ENCODE measurements at places on chromosomes 6 and 20.

GRCh38 chr6:75044846-75045245 lies 161.0 kb downstream of the COL12A1 start:
- DNase-seq, result no peak

- DNase-seq, result peak; percentile 49
These were observed 968 bp downstream of the PHF3 start for GRCh38 chr6:63636518-63637021.

- DNase-seq, result no peak
These were observed 45.1 kb downstream of the KIAA0319 start for GRCh38 chr6:24600903-24601302.

GRCh38 chr6:149636124-149636523 lies 12.4 kb downstream of the KATNA1 start:
- no peak for DNase-seq

GRCh38 chr6:161922631-161923119 lies 648.8 kb upstream of the AGPAT4 start:
- no peak for DNase-seq

GRCh38 chr20:14418376-14418775 lies 81.0 kb upstream of the FLRT3 start:
- DNase-seq, result no peak

GRCh38 chr6:34986845-34987246 lies 97.8 kb downstream of the ANKS1A start:
- DNase-seq, result peak; percentile 46

GRCh38 chr6:131262060-131262459 lies 126.8 kb downstream of the AKAP7 start:
- DNase-seq, result no peak

GRCh38 chr6:47147836-47148344 lies 105.8 kb upstream of the ADGRF1 start:
- DNase-seq, result no peak

DNA sequence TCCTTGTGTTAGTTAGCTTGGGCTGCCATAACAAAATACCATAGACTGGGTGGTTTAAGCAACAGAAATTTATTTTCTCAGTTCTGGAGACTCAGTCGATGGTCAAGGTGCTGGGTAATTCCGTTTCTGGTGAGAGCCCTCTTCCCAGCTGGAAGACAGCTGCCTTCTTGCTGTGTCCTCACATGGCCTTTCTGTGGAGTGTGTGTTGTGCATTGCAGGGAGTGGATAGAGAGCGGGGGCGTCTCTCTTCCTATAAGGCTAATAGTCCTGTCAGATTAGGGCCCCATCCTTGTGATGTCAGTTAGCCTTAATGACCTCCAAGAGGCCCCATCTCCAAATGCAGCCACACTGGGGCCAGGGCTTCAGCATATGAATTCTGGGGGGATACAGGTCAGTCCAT lies 19.2 kb downstream of the CHMP4B start:
- DNase-seq, result no peak

GRCh38 chr6:5943591-5943990 lies 63.1 kb downstream of the NRN1 start:
- DNase-seq, result no peak

- no peak for DNase-seq
These were observed 43.0 kb upstream of the TRIM39 start for GRCh38 chr6:30283761-30284160.

- DNase-seq, result no peak
These were observed 721.3 kb downstream of the EYS start for GRCh38 chr6:64985726-64986125.

DNA sequence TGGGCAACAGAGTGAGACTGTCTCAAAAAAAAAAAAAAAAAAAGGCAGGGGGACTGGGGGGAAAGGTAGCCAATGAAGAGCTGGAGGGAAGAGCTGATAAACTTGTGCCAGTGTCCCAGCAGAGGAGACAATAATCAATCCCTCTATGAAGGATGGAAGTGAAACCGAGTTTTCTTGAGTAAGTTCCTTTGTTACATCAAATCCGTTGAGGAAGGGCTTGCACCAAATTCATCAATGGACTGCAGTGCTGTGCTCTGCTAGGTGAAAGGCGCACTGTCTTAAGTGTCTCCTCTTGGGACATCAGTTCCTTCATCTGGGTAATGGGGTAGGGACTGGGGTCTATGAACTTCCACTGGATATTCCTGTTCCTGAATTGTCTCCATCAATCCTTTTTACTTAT lies 3.0 kb upstream of the CRIP3 start:
- DNase-seq, result no peak

- no peak for DNase-seq
These were observed 36.3 kb upstream of the DDR1 start for GRCh38 chr6:30847971-30848436.

DNA sequence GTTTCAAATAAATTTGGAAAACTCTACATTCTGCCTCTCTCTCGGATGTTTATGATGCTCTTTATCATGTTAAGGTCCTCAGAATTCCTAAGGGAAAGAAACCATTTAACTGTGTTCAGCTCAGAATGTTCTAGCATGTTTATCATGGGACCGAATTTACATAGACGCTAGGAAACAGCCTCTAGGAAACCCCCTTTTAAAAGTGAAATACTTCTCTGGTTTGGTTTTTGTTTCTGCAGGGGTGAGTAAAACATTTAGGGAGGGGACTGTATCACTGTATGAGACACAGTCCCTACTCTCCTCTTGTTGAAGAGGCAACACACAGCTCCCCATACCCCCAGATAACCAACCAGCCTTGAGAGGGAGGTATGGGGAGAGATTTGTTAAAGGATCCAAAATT lies 267.6 kb upstream of the SUPT3H start:
- DNase-seq, result no peak

- no peak for DNase-seq
These were observed 87.4 kb upstream of the SOX4 start for GRCh38 chr6:21506126-21506525.

- no peak for DNase-seq
These were observed 46.7 kb downstream of the LRRN4 start for GRCh38 chr20:6007094-6007528.

Data from stimulated activated CD4-positive, alpha-beta T cell treated with anti-CD3 and anti-CD28 coated beads, Interleukin-4, amount 100 ng/mL, for 48 hours (primary cell).